Fibroblast of skin of scalp (primary cell): ENCODE measurements at places on chromosomes 7 and 10.

DNA sequence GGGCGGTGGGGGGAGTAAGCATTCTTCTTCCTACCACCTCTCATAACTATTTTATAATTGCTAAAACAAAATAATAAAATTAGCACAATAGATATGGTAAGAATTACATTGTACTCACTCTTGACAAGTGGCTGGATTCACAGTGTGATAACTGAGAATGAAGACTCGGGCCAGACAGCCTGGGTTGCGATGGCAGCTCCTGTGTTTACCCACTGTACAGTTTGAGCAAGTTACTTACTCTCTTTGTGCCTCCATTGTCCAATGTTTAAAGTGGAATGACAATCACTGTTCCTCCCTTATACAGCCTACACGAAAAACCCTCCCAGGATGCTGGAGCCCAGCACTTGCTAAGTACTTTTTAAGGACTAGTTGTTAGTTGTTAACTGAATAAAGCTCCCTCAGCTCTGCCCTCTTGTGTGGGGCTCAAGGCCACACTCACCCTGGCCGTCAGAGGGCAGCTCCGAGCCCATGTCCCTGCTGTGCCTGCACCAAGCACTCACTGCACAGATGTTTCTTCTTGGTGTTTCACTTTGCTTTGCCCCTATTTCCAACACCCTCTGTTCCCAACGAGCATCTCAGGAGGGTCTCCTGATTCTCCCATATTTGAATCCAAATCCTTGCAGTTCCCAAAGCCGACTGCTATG lies 56.4 kb upstream of the NPS start:
- DNase-seq, result no peak

- DNase-seq, result no peak
Measured at GRCh38 chr10:59072038-59072437, 104.4 kb upstream of the PHYHIPL start.

DNA sequence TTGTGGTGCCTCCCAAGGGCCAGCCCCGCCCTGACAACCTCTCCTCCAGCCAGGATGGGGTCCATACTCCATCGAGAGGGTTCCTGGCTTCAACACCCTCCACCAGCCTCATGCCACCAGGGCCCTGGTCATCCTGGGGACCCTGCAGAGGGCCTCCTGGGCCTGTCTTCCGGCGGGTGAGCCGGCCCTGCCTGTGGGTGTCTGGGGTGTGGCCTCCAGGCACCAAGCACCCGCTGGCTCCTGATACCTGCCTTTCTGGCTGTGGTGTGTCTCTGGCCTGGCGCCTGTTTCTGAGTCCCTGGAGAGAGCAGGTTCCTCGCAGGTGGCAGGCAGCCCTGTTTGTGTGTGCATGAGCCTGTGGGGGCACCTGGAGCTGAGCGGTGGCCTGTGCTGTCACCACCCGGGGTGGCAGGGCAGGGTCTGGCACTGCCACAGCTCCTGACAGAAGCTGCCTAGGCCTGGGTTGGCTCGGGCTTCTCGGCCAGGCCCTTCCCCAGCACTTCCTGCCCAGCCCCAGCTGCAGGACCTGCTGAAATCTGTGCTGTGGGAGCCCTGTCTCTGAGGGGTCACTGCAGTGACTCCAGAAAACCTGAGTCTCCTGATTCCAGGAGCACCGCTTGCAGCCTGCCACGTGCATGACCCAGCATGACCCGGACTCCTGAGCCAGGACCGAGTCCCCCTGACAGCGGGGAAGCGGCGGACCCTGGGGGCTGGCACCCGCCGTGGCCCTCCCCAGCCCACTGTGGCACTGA lies 18.4 kb downstream of the ADAM8 start:
- DNase-seq, result no peak

DNA sequence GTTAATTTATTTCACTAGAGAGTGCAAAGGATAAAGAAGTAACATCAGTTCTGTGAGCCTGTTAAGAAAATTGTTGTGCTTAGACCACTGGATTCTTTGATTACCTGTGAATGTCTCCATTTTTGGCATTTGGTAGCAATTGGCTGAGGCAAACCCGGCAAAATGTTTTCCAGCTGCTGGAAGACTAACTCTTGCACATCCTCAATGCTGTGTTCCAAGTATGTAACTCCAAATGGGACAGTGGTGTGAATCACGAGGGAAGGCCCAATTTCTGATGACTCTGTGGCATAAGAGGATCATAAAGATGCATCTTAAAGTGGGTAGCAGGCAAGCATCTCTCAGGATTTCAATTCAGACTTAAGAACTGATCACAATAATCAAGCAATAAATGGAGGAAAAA lies 268.8 kb downstream of the RNLS start:
- no peak for DNase-seq

DNA sequence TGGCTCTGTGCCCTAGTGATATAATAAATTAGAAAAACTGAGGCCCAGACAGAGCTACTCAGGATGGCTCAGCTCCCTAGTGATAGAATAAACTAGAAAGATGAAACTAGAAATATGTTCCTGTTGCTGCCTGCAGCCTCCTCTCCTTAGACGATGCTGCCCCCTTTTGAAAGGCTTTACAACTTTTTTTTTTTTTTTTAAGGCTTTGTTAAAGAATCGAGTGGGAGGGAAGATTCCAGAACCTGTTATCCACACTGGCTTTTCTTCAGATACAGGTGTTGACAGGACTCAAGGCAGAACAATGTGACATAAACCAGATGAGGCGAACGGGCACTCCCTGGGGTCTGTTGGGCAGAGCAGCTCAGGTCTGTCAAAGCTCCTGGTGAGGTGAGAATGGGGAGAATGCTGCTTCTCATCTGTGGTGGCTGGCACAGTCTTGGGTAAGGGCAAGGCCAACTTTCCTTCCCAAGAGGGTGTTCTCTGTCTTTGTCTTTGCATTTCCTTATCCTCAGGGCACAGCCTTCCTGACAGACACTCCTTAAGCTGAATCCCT lies 175.1 kb downstream of the COBL start:
- peak; percentile 52 for DNase-seq

GRCh38 chr10:131695496-131696165 lies 205.2 kb upstream of the PPP2R2D start:
- no peak for DNase-seq

DNA sequence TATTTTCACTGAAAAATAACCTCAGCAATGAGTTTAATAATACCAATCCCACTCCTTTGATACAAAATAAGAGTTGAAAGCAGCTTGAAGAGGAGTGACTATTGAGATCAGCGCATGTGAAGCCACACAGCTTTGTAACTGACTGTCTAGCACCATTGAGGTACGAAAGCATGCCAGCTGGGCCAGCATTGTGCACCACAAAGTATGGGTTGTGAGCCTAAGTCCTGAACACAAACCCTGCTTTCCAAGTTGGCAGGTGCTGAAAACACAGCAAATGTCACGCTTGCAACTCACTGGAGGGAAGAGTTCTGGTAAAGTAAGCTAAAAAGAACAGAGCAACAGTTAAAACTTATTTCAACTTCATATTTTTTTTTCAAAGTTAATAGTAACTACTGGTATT lies 4.0 kb upstream of the FAM53B start:
- no peak for DNase-seq

DNA sequence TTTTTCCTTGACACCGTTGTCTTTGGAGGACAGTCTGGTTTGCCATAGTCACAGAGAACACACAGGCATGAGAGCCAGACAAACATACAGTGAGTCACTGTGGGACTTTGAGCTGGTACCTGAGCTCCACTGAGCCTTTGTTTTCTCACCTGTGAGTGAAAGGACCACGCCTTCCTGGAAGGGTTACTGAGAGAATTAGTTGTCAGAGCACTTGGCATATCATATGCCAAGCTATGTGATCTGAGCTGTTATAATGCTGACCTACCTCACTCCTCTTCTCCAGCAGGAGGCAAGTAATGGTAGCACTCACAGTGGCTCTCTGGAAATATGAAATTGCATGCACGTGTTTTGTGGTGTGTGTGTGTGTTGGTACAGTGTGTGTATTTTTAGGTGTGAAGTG lies 59.7 kb downstream of the CXCL12 start:
- no peak for DNase-seq

DNA sequence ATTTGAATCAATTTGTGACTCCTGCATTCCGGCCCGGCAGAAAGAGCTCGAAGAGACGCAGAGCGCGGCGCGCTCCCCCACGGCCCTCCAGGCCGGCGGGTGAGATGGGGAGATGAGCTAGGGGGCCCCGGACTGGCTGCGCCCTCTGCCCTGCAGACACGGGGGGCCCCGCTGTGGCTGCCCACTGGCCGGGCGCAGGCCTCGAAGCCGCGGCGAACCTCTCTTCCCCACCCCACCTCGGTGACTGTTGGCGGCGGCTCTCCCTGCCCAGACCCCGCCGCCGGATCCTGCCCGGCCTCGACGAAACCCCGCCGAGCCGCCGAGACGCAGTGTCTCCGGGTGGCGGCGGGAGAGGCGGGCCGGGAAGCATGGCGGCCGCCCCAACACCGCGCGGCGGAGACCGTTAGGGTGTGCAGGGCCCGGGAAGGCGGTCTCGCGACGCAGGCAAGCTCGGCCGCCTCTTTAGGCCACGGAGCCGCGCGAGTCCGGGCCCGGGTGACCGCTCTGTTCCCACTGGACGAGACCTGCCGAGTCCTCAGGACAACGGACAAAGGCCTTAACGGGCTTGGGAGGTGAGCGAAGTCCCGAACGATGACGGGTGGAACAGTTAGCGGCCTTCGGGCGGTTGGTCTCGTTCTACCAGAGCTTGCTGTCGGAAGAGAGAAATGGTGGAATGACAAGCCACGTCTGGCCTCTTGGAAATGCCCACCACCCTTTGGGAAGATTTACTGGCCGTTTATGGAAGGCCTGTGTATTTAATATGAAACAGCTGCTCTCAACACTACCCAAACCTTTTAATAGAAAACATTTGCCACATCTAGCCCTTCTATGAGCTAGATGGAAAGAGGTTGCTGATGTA lies 24.3 kb downstream of the NUP42 start:
- DNase-seq, result peak; percentile 31

GRCh38 chr7:139396323-139396951 lies 36.7 kb downstream of the LUC7L2 start:
- peak; percentile 33 for DNase-seq

DNA sequence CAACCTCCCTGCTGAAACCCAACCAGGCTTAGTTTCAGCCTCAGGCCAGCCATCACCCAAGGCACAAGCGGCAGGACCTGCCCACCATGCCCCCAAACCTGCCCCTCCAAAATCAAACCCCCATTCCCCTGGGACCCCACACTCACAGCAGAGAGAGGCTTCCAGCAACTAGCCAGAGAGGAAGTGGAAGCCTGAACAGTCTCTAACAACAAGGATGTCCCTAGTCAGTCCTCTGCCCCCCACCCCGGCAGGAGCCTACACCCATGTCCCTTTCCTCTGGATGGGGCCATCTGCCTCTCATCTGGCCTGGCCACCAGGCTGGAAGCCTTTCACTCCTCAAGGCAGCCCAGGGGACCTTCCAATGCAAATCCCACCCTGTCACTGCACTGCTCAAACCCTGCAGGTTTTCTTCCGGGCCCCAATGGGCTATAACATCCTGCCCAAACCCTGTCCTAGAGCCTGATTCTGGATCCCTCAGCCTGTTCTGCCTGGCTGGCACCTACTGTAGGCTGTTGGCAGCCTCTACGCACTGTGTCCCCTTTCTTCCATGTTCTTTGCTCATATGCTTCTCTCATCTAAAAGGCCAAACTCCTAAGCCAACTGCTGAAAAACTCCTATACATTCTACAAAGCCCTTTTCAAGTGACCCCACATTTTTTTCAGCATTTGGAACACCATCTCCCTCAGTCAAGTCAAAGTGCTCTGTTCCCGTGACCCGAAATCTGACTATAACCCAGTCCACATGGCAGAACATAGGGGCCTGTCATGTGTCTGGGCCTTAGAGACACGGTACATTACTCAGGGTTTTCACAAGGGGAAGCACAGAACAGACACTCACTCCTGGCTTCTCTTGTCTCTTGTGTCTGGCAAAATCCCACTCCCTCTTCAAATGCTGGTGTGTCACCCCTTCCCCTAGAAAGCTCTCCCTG lies 253.3 kb downstream of the TNS3 start:
- no peak for DNase-seq

GRCh38 chr7:107948645-107949442 lies 54.1 kb downstream of the LAMB1 start:
- peak; percentile 84 for DNase-seq

DNA sequence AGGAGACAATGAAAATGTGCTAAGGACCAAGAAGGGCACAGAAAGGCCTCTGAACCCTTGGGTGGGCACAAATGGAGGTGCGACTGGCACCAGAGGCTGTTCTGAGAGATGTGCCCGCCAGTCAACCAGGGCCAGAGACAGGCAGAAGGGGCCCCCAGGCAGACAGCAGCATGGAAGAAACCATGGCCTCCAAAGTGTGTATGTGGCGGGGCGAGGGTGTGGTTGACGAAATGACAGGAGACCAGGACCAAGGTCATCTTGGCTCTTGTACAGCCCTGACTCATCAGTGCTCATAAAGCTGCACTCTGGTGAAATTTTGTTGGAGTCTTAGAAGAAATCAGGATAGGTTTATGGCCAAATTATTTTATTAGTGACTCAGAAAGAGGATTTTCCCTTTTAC lies 4.0 kb upstream of the MRPS24 start:
- peak; percentile 66 for DNase-seq

DNA sequence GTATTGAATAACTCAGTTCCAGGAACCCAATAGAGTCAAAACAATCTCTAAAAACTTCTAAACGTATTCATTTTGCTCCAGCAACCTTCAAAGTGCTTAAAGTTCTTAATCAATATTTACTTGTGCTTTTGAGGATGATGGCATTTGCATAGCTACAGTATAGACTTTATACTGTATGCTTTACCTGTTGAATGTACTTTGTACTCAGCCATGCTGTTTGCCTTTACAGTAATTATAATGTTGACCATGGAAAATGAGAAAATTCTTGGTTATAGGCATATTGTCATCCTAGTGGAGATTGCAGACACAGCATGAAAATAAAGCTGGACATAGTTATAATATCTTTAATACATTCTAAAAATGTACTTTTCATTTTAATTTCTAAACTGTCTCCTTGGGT lies 762.7 kb upstream of the PHF14 start:
- no peak for DNase-seq

- no peak for DNase-seq
Measured at GRCh38 chr10:76552091-76552873, 1085.3 kb downstream of the KCNMA1 start.

DNA sequence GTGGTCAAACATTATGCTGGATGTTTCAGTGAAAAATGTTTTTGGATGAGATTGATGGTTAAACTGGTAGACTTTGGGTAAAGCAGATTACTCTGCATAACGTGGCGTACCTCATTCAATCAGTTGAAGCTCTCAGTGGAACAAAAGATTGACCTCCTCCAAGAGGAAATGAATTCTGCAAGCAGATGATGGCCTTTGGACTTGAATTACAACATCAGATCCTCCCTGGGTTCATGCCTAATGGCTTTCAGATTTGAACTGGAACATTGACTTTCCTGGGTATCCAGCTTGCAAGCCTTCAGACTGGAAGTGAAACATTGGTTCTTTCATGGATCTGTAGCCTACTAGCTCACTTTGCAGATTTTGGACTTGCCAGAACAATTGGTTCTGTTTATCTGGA lies 169.3 kb upstream of the MALRD1 start:
- no peak for DNase-seq

DNA sequence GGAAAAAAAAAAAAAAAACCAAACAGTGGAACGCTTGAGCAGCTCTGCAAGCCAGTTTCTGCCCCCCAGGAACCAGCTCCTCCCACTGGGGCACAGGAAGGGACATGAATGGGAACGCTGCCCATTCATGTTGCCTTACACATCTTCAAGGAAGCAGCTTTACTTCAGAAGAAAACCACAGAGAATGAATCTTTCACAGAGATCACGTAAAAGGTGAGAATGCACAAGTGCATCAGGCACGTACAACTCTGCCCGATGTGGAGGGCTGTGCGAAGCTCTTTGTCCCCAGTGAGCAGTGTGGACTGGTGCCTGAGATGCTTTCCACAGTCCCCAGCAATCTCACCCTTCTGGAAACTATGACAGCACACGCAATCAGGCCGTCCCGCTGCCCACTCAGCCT lies 106.2 kb downstream of the DLG5 start:
- no peak for DNase-seq

- DNase-seq, result peak; percentile 16
Measured at GRCh38 chr7:105304040-105304895, 84.5 kb downstream of the SRPK2 start.
